Lower lobe of right lung (tissue), 2 donors: ENCODE measurements at places on chromosomes 11 and 22. TPM values are rescaled to one million over a fixed set of nuclear protein-coding genes. Genes with fewer than 3 reads are reported as not detected.
A peak's percentile ranks its signal among the peaks of the same experiment; 100 is the strongest.

- no peak overlapping the region for H3K27ac ChIP-seq
- no peaks in the 10 kb centered on the region for H3K4me1 ChIP-seq
- H3K36me3 ChIP-seq: no peaks in the 10 kb centered on the region
- H3K4me3 ChIP-seq: no peak overlapping the region
- peaks cover 11% of the 10 kb centered on the region for H3K27me3 ChIP-seq
Observed at GRCh38 chr22:22431271-22432220, 77.0 kb downstream of the ZNF280B start.

- no peak overlapping the region for H3K27ac ChIP-seq
Observed at GRCh38 chr11:85679576-85679975, 6.4 kb downstream of the CCDC89 start.

DNA sequence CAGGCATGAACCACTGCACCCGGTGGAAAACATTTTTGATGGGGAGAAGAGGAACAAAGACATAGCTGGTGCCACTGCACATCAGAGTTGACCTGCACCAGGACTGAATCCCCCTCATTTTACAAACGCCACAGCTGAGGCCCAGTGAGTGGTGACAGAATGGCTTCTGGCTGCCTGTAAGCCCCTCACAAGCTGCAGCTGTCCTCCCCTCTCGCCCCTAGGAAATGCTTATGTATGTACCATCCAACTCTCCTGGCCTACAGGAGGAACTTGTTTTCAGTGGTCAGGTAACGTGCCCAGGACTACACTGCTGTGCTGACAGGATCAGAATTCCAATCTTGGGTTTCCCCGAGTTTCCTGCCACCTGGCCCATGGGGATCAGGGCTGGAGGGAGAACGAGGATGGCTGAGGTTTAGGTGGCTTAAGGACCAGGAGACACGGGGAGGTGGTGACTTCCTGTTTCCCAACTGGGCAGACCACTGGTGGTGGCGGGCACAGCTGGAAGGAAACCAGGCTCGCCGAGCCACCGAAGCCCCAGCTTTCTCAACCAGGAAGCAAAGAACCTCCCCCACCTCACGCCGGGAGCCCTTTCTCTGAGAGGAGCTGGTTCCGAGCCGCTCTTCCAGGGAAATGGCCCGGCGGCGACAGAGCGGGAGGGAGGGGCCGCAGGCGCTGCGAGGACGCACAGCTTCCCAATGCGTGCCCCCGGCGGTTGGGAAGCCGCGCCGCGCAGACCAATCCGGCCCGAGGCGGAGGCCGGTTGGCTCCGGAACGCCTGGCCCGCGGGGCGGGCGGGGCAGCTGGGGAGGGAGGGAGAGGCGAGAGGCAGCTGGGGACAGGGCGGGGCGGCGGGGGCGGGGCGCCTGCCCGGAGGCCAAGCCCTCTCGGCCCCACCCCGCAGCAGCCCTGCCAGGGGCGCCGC, 1.0 kb upstream of the LRFN4 start:
- peak; percentile 96 for DNase-seq
- no peaks in the 10 kb centered on the region for H3K27me3 ChIP-seq
- no peaks in the 10 kb centered on the region for H3K36me3 ChIP-seq
- peak overlapping the region; percentile 66 for H3K4me3 ChIP-seq

GRCh38 chr22:41672780-41673509, 15.7 kb downstream of the SNU13 start:
- H3K4me1 ChIP-seq: peaks cover 3% of the 10 kb centered on the region
- DNase-seq: no peak
- no peak overlapping the region for H3K4me3 ChIP-seq
- peaks cover 48% of the 10 kb centered on the region for H3K36me3 ChIP-seq

- H3K36me3 ChIP-seq: peaks cover 39% of the 10 kb centered on the region
- H3K4me1 ChIP-seq: peaks cover 24% of the 10 kb centered on the region
- no peaks in the 10 kb centered on the region for H3K27me3 ChIP-seq
- H3K27ac ChIP-seq: no peak overlapping the region
- H3K4me3 ChIP-seq: no peak overlapping the region
- DNase-seq: no peak
Observed at GRCh38 chr11:78228467-78228866, 39.7 kb downstream of the USP35 start.

DNA sequence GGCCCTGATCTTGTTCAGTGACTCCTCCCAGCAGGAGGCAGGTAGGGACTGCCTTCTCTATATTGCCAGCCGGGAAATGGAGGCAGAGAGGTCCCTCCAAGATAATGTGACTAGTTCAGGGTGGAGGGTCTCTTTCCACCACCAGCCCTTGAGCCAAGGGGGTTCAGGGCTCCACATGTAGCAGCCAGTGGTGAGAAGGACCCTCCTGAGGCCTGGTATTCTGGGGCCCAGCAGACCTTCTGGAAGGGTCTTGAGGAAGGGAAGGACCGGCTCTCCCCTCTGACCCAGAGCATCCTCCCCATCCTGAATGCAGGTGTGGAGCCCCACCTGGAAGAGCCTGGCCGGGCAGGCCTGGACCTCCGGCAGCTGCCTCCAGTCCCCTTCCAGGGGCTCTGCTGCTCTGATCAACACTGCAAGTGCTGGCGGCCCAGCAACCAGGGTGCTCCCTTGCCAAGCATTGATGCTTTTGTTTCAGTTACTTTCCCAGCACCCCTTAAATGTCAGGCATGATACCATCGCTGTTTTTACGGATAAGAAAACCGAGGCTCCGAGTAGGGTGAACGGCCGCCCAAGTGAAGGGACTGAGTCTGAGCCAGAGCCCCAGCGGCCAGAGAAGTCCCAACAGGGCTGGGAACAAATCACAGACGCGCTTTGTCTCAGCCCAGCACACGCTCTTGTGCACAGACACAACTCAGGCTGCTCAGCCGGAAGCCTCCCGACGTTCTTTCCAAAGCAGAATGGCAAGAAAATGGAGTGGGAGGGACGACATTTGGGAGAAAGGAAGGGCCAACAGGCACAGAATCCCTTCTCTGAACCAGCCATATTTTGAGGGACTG, 38.8 kb downstream of the DKK3 start:
- no peak for DNase-seq
- H3K27me3 ChIP-seq: no peaks in the 10 kb centered on the region
- peaks cover 27% of the 10 kb centered on the region for H3K4me1 ChIP-seq
- H3K36me3 ChIP-seq: no peaks in the 10 kb centered on the region
- H3K27ac ChIP-seq: no peak overlapping the region

GRCh38 chr11:82718821-82719220, 14.8 kb downstream of the FAM181B start:
- DNase-seq: no peak
- H3K36me3 ChIP-seq: no peaks in the 10 kb centered on the region
- H3K27ac ChIP-seq: no peak overlapping the region
- no peaks in the 10 kb centered on the region for H3K27me3 ChIP-seq
- no peak overlapping the region for H3K4me3 ChIP-seq
- no peaks in the 10 kb centered on the region for H3K4me1 ChIP-seq

GRCh38 chr11:114027926-114028325, 31.6 kb upstream of the ZBTB16 start:
- H3K27ac ChIP-seq: no peak overlapping the region
- H3K27me3 ChIP-seq: peaks cover 3% of the 10 kb centered on the region
- no peak overlapping the region for H3K4me3 ChIP-seq

- no peak overlapping the region for H3K27ac ChIP-seq
- H3K4me1 ChIP-seq: no peaks in the 10 kb centered on the region
Observed at GRCh38 chr11:59698506-59698905, 15.1 kb downstream of the OR10V1 start.

DNA sequence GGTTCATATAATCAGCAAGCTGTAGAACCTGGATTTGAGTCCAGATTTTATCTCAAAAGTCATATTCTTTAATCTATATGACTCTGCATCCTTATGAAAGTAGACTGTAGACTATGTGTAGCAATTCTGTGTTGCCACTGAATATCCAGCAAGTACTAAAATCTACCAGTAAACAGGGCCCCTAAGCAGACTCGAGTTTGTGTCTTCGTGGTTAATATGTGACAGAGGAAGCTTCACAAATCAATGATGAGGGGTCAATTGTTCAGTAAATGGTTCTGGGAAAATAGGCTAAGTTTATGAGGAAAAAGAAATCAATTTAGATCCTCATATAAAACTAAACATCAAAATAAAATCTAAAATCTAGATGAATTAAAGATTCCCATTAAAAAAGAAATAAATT, 648.5 kb upstream of the KIRREL3 start:
- no peaks in the 10 kb centered on the region for H3K36me3 ChIP-seq
- H3K27me3 ChIP-seq: no peaks in the 10 kb centered on the region
- DNase-seq: no peak
- no peaks in the 10 kb centered on the region for H3K4me1 ChIP-seq

- no peaks in the 10 kb centered on the region for H3K27me3 ChIP-seq
- H3K4me3 ChIP-seq: no peak overlapping the region
- no peak for DNase-seq
- no peaks in the 10 kb centered on the region for H3K4me1 ChIP-seq
- no peak overlapping the region for H3K27ac ChIP-seq
Observed at GRCh38 chr11:78467931-78468330, 50.3 kb upstream of the GAB2 start.

DNA sequence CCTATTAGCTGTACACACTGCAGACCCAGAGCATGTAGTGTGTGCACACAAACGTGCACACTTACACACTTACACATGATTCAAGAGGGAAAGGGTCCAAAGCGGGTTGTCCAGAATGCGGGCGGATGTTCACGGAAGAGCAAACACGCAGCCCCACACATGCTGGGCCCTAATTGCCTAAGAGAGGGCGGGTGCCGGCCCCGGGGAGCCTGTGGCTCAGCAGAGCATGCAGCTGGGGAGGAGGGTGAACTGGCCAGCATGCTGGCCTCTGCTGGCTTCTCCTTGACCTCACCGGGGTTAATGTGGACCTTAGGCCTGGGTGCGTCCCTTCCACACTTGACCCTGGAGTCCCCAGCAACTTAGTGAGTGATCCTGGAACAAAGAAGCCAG, 816.3 kb downstream of the BRD1 start:
- H3K4me3 ChIP-seq: no peak overlapping the region
- H3K27ac ChIP-seq: no peak overlapping the region
- peaks cover 14% of the 10 kb centered on the region for H3K4me1 ChIP-seq

DNA sequence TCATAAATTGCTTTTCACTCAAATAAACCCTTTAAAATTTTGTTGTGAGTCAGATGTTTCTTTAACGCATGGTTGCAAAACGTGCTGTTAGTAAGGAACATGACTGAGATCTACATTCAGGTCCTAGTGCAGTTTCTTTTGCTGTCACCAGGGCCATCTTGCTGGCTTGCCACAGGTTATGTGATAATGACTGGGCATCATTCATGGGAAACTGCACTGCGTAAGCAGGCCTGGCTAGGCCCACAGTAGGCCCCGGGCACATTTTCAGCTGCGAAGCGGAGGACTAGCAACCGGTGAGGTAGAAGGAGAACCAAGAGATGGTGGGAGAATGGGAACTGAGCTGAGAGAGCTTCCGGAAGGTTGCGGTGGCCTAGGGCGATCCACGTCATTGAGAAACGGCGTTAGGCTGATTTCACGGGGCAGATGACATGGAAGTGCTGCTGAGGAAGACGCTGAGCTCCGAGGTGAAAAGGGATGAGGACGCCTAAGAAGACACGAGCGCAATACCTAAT, 3.2 kb upstream of the KLHDC7B start:
- peaks cover 62% of the 10 kb centered on the region for H3K4me1 ChIP-seq
- H3K27me3 ChIP-seq: peaks cover 22% of the 10 kb centered on the region
- H3K4me3 ChIP-seq: no peak overlapping the region

DNA sequence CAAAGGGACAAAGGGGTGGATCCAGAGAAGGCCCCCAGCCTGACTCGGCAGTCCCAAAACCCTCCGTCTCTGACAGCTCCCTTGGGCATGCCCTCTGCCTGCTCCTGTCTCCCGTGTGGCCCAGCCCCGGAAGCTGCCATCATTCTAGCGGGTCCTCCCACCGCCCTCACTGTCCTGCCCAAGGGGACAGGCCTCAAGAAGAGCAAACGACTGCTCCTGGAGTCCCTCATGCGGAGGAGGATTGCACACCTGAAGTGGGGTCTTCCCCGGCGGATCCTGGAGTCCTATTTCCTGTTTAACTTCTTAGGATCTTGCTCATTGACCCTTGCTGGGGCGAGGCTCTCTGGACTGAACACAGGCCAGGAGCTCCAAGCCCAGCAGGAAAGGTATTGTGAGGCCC, 2.6 kb upstream of the MEI1 start:
- H3K27me3 ChIP-seq: no peaks in the 10 kb centered on the region
- DNase-seq: no peak
- H3K4me1 ChIP-seq: peaks cover 19% of the 10 kb centered on the region
- peaks cover 10% of the 10 kb centered on the region for H3K36me3 ChIP-seq
- peak overlapping the region; percentile 72 for H3K27ac ChIP-seq

DNA sequence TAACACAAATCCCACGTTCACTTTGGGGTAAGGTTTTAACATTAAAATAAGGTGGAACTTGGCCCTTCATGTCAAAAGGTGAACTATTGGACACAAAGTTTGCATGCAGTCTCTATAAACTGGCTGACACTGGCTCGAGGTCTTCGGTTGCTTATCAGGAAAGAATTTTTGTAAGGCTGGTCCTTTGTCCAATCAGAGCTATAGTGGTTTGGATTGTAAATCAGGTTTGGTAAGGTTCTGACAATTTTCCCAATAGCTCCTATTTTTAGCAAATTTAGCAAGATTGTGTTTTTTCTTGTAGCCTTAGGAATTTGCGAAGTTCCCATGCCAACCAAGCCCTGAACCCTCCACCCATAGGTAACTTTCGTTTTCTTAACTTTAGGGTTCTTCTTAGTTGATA, 17.6 kb upstream of the MED17 start:
- no peak overlapping the region for H3K4me3 ChIP-seq
- H3K27me3 ChIP-seq: no peaks in the 10 kb centered on the region
- H3K27ac ChIP-seq: no peak overlapping the region

DNA sequence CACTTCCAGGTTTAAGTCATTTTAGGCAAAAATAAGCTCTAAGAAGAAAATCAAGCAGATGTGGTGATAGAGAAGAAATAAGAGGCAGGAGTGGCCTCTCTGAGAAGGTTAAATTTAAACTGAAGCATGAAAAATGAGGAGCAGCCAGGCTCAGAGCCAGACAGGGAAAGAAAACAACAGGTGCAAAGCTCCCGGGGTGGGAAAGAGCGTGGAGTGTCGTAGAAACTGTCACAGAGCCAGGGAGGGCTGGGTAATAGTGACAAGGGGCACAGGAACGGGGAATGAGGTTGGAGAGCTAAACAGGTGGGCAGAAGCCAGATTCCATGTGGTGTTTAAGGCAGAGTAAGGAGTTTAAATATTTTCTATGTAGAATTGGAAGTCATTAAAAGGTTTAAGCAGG, 132.1 kb upstream of the BLID start:
- H3K4me1 ChIP-seq: peaks cover 2% of the 10 kb centered on the region
- no peak overlapping the region for H3K4me3 ChIP-seq
- H3K36me3 ChIP-seq: no peaks in the 10 kb centered on the region
- DNase-seq: no peak

GRCh38 chr22:29269230-29269604, 1.1 kb downstream of the EWSR1 start:
- no peaks in the 10 kb centered on the region for H3K27me3 ChIP-seq
- H3K36me3 ChIP-seq: peaks cover 38% of the 10 kb centered on the region
- H3K4me3 ChIP-seq: peak overlapping the region; percentile 73
- no peak for DNase-seq
- peak overlapping the region; percentile 100 for H3K27ac ChIP-seq

ANO1 gene
- 9.0 TPM for total RNA-seq

CABP4 gene
- 4.0 TPM for total RNA-seq

PLEKHB1 gene
- 35.4 TPM for total RNA-seq

TMEM138 gene
- total RNA-seq: 38.9 TPM

SIDT2 gene
- 190 TPM for total RNA-seq

OR5AS1 gene
- not detected for total RNA-seq
